ENCODE measurements at places on chromosomes 2 and 18.

DNA sequence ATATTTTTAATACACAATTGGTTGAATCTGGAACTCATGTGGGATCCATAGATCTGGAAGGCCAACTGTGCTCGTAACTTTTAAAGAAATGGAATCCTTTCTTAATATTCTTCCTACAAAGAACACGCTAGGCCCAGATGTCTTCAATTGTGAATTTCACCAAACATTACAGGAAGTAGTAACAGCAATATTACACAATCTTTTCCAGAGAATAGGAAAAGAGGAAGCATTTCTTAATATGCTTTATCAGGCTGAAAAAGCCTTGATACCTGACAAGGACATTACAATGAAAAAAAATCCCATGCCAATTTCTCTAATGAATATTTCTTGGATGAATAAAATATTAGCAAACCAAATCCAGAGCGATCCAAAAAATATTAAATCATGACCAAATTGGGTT, 80.3 kb upstream of the HAAO start:
- H3K36me3 ChIP-seq = no peaks in the 10 kb centered on the region
- DNase-seq = no peak
- no peaks in the 10 kb centered on the region for H3K27me3 ChIP-seq
- H3K4me1 ChIP-seq = peaks cover 33% of the 10 kb centered on the region
- H3K27ac ChIP-seq = no peak overlapping the region
- no peak overlapping the region for H3K4me3 ChIP-seq

GRCh38 chr2:226270285-226271058, 529.1 kb downstream of the IRS1 start:
- no peaks in the 10 kb centered on the region for H3K4me1 ChIP-seq
- H3K27ac ChIP-seq = no peak overlapping the region
- DNase-seq = no peak
- H3K36me3 ChIP-seq = no peaks in the 10 kb centered on the region
- no peak overlapping the region for H3K4me3 ChIP-seq

GRCh38 chr2:24577481-24577880, 86.4 kb downstream of the NCOA1 start:
- H3K4me3 ChIP-seq = no peak overlapping the region
- no peaks in the 10 kb centered on the region for H3K27me3 ChIP-seq
- no peak for DNase-seq
- H3K4me1 ChIP-seq = no peaks in the 10 kb centered on the region
- no peaks in the 10 kb centered on the region for H3K36me3 ChIP-seq

DNA sequence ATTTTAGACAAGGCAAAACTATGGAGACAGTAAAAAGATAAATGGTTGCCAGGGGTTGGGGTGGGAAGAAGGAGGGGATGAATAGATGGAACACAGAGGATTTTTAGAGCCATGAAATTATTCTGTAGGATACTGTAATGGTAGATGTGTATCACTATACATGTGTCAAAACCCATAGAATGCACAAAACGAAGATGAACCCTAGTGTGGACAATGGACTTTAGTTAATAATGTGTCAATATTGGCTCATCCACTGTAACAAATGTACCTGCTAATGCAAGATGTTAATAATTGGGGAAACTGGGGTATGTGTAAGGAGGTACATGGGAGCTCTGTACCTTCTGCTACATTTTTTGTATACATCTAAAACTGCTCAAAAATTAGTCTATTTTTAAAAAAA, 1.8 kb upstream of the CD302 start:
- H3K4me1 ChIP-seq = peaks cover 41% of the 10 kb centered on the region
- H3K36me3 ChIP-seq = no peaks in the 10 kb centered on the region
- H3K27ac ChIP-seq = no peak overlapping the region
- no peaks in the 10 kb centered on the region for H3K27me3 ChIP-seq
- no peak for DNase-seq

- H3K36me3 ChIP-seq = no peaks in the 10 kb centered on the region
- no peaks in the 10 kb centered on the region for H3K27me3 ChIP-seq
- H3K4me1 ChIP-seq = no peaks in the 10 kb centered on the region
- no peak for DNase-seq
Observed at GRCh38 chr2:7676714-7677113, 759.5 kb downstream of the RNF144A start.

DNA sequence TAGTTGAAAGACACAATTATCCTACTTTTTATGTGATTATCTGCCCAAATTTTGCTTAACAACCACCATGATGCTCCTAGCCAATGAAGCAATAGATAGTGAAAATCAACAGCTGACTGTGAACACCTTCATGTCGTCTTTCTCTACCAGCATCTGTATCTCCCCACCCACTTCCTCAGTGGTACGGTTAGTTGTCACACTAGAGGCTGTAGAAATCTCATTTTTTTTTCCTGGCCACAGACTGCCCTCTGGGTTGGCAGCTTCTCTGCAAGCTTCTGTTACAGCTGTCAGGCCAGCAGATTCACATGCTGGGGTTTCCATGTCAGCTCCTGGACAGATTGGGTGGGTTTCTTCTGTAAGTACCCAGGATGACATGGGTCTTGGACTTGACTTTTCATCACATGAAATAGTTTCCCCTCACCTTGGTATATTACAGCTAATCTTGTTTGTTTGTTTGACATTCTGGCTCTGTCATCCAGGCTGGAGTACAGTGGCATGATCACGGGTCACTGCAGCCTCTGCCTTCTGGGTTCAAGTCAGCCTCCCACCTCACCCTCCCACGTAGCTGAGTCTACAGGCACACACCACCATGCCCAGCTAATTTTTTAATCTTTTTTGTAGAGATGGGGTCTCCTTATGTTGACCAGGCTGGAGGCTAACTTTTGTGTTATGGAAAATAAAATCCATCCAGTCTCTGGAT, 24.3 kb downstream of the STAT4 start:
- no peak overlapping the region for H3K4me3 ChIP-seq
- H3K27me3 ChIP-seq = no peaks in the 10 kb centered on the region
- no peak for DNase-seq
- no peaks in the 10 kb centered on the region for H3K36me3 ChIP-seq

- peaks cover 34% of the 10 kb centered on the region for H3K4me1 ChIP-seq
- peak overlapping the region; percentile 68 for H3K4me3 ChIP-seq
- H3K27me3 ChIP-seq = no peaks in the 10 kb centered on the region
- H3K27ac ChIP-seq = peak overlapping the region; percentile 78
- no peaks in the 10 kb centered on the region for H3K36me3 ChIP-seq
Observed at GRCh38 chr2:231960810-231961348, 634 bp upstream of the DIS3L2 start.

- DNase-seq = no peak
- H3K4me3 ChIP-seq = no peak overlapping the region
- no peaks in the 10 kb centered on the region for H3K36me3 ChIP-seq
- H3K27me3 ChIP-seq = no peaks in the 10 kb centered on the region
Observed at GRCh38 chr2:60498816-60499429, 54.5 kb downstream of the BCL11A start.

- DNase-seq = no peak
- peaks cover 12% of the 10 kb centered on the region for H3K4me1 ChIP-seq
- H3K4me3 ChIP-seq = no peak overlapping the region
- H3K27ac ChIP-seq = no peak overlapping the region
Observed at GRCh38 chr2:85168942-85169341, 35.8 kb downstream of the TCF7L1 start.

- no peaks in the 10 kb centered on the region for H3K27me3 ChIP-seq
- no peaks in the 10 kb centered on the region for H3K36me3 ChIP-seq
- H3K4me1 ChIP-seq = no peaks in the 10 kb centered on the region
- no peak for DNase-seq
- H3K4me3 ChIP-seq = no peak overlapping the region
Observed at GRCh38 chr18:8854962-8855361, 149.6 kb downstream of the MTCL1 start.

- H3K27ac ChIP-seq = peak overlapping the region; percentile 88
- peaks cover 5% of the 10 kb centered on the region for H3K4me1 ChIP-seq
- H3K27me3 ChIP-seq = no peaks in the 10 kb centered on the region
- no peaks in the 10 kb centered on the region for H3K36me3 ChIP-seq
- no peak for DNase-seq
- H3K4me3 ChIP-seq = peak overlapping the region; percentile 45
Observed at GRCh38 chr2:219441451-219442255, 7.0 kb downstream of the SPEG start.

GRCh38 chr2:41375901-41376300, 671.9 kb upstream of the PKDCC start:
- no peak overlapping the region for H3K4me3 ChIP-seq
- no peaks in the 10 kb centered on the region for H3K27me3 ChIP-seq
- no peak for DNase-seq
- H3K27ac ChIP-seq = no peak overlapping the region
- no peaks in the 10 kb centered on the region for H3K4me1 ChIP-seq

GRCh38 chr2:97706112-97706511, 7.3 kb upstream of the ZAP70 start:
- no peak overlapping the region for H3K4me3 ChIP-seq
- no peaks in the 10 kb centered on the region for H3K4me1 ChIP-seq
- H3K36me3 ChIP-seq = no peaks in the 10 kb centered on the region
- H3K27me3 ChIP-seq = peaks cover 13% of the 10 kb centered on the region

DNA sequence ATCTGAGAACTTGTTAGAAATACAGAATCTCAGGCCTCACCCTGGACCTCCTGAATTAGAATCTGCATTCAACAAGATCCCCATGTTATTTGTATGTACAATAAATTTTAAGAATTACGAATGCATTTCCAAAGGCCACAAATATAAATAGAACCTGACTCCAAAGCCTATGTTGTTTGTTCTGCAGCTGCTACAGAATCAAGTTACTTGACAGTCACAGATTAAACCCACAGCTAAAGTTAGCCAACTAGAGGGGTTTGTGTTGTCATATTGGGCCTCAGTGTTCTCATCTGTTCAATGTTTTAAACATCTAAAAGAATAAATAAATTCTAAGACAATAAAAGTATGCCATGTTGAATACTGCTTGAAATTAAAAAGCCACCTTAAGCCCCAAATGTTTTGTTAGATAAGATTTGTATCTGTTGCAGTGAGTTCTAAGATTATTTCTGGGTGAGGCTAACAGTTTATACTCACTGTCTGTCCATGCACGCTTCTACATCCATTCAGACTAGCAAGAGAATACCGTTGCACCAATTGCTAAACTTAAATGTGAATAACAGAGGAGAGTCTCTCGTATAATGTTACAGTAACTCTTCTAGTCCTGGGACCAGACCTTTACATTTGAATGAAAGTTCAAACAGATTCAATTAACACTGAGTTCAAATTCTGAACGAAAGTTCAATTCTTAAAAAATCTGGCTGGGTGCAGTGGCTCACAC, 200.4 kb downstream of the MEMO1 start:
- no peak overlapping the region for H3K27ac ChIP-seq
- no peaks in the 10 kb centered on the region for H3K36me3 ChIP-seq
- no peak overlapping the region for H3K4me3 ChIP-seq
- H3K4me1 ChIP-seq = no peaks in the 10 kb centered on the region
- no peaks in the 10 kb centered on the region for H3K27me3 ChIP-seq

GRCh38 chr2:32647180-32647651, 19.4 kb downstream of the TTC27 start:
- DNase-seq = no peak
- H3K4me1 ChIP-seq = no peaks in the 10 kb centered on the region
- H3K4me3 ChIP-seq = no peak overlapping the region
- no peak overlapping the region for H3K27ac ChIP-seq
- H3K36me3 ChIP-seq = peaks cover 9% of the 10 kb centered on the region
- no peaks in the 10 kb centered on the region for H3K27me3 ChIP-seq

DNA sequence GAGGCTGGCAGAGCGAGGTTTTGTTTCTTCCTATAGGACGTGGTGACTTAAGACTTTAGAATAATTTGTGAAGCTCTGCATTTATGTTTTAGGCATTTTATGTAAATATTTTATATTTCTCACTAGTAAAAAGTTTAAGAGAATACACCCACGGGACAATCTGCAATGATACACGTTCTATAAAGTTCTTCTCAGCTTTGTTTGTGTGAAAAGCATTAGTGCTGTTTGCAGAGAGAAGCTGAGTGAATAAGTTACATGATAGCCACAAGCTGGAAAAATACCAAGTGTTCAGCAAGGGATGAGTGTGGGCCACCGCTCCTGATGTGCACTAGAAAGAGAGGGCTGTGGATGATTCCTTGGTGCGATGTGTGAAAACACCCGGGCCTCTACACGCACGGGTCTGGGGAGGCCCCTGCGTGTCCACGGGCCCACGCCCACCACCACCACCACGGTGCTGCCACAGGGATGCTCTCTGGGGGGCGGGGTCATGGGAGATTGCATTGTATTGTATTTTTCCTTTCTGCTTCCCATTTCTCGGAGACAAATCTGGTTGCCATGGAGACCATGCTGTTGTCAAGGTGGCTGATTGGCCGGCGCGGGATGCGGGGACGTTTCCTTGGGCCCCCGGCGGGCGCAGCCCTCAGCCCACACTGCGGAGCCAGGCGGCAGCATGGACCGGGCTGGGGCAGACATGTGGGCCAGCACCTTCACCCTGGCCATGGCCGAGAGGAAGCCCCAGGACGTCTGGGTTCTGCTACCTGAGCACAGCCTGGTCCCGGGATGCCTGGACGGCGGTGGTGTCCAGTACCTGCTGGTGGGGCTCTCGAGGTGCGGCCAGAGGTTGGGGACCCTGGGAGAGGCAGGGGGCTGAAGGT, at the start of gene RTP5:
Gene RTP5 (plus strand): TSS at position 643 of the 875 bp plus-strand sequence. CDS start 28 bp downstream, at position 671.
- no peaks in the 10 kb centered on the region for H3K27me3 ChIP-seq
- no peak within 1 kb of the TSS for H3K4me3 ChIP-seq

GRCh38 chr2:73034661-73035375, 36.7 kb downstream of the SFXN5 start:
- no peaks in the 10 kb centered on the region for H3K27me3 ChIP-seq
- no peaks in the 10 kb centered on the region for H3K4me1 ChIP-seq
- no peak for DNase-seq
- H3K27ac ChIP-seq = no peak overlapping the region
- peaks cover 10% of the 10 kb centered on the region for H3K36me3 ChIP-seq

DNA sequence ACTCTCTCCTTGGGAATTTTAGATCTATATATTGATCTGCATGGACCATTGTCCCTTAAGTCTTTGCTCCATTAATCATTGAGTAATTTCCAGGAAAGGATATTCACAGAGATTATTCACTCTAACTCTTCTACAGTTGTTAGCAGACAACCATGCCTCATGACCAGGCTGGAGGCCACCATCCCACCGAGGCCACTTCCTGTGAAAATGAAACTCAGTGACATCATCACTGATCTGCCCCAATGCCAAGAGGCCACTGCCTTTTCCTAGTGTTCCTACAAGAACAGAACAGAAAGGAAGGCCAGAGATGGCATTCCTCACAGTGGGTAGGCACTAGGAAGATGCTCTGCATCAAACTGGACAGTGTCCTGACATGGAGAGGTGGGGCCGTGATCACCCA, 161.3 kb downstream of the DTNA start:
- H3K4me3 ChIP-seq = no peak overlapping the region
- no peak overlapping the region for H3K27ac ChIP-seq
- no peaks in the 10 kb centered on the region for H3K27me3 ChIP-seq
- H3K36me3 ChIP-seq = no peaks in the 10 kb centered on the region
- no peaks in the 10 kb centered on the region for H3K4me1 ChIP-seq

GRCh38 chr2:240565333-240566202, 2.7 kb upstream of the RNPEPL1 start:
- peak overlapping the region; percentile 85 for H3K4me3 ChIP-seq
- peaks cover 84% of the 10 kb centered on the region for H3K4me1 ChIP-seq
- no peaks in the 10 kb centered on the region for H3K27me3 ChIP-seq
- peak; percentile 82 for DNase-seq
- H3K36me3 ChIP-seq = no peaks in the 10 kb centered on the region
- peak overlapping the region; percentile 98 for H3K27ac ChIP-seq
